ENCODE measurements at places on chromosomes 6 and 20.
A peak's percentile ranks its signal among the peaks of the same experiment; 100 is the strongest.

DNA sequence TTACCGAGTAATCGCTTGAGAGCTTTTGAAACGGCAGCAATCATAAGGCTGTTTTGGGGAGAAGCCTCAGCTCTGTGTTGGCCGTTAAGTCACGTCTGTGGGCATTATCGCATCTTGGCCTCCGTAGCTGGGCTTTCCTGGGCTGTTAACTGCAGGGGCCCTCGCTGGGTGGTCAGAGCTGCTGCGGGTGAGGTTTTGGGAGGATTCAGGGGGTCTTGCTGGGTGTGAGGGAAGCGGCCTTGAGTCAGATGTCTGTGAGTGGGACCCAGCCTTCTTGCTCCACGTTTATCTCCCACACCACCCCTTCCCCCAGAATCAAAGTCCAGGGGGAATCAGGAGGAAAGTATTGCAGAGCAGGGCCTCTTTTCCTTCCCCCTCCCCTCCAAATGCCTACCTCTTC, 3.2 kb upstream of the APCDD1L start:
- no peak for DNase-seq

GRCh38 chr20:3074812-3075211, 3.4 kb downstream of the OXT start:
- no peak for DNase-seq

- no peak for DNase-seq
Measured at GRCh38 chr6:18602931-18603330, 215.8 kb downstream of the RNF144B start.

GRCh38 chr6:90484903-90485302, 102.0 kb downstream of the MAP3K7 start:
- no peak for DNase-seq

GRCh38 chr6:23394681-23395080, 731.3 kb upstream of the NRSN1 start:
- no peak for DNase-seq

- DNase-seq, result no peak
Measured at GRCh38 chr6:130944486-130944885, 117.3 kb downstream of the SMLR1 start.

GRCh38 chr6:42467651-42468050, 15.9 kb upstream of the TRERF1 start:
- DNase-seq, result no peak

- DNase-seq, result no peak
Measured at GRCh38 chr6:131640576-131640975, 3.5 kb downstream of the ENPP3 start.

DNA sequence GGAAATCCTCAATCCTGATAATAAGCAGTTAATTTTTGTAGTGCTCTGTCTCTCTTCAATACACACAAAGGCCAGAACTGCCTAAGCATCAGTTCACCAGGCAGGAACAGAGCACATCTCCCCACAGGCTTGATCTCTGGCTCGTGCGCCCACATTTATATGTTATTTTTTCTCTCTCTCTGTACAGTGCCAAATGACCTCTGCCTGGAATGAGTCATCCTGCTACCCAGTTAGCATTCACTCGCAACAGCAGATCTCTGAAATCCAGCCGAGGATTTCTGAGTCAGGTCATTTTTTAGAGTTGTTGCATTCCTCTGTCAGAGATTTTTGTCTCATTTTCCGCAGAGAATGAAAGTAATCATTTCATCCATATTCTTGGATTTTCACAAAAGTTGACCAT, 107.1 kb downstream of the COL12A1 start:
- DNase-seq, result peak; percentile 82

GRCh38 chr6:106658469-106658868, 29.1 kb downstream of the QRSL1 start:
- no peak for DNase-seq

DNA sequence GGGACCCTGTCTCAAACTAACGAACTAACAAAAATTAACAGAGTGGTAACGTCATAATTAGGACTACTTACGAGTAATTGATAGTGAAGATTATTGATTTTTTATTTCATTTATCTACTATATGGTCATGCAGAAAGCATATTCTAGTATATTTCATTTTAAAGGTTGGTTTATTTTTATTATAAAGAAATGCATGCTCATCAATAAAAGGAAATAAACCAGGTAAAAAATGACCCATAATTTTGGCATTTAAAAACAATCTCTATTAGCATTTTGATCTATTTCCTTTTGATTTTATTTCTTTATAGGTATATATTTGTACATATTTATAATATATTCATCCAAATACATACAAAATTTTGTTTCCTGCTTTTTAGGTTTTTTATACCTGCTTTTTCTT, 401.4 kb upstream of the ID4 start:
- DNase-seq, result no peak

- DNase-seq, result no peak
Measured at GRCh38 chr6:14543971-14544585, 426.5 kb downstream of the CD83 start.

DNA sequence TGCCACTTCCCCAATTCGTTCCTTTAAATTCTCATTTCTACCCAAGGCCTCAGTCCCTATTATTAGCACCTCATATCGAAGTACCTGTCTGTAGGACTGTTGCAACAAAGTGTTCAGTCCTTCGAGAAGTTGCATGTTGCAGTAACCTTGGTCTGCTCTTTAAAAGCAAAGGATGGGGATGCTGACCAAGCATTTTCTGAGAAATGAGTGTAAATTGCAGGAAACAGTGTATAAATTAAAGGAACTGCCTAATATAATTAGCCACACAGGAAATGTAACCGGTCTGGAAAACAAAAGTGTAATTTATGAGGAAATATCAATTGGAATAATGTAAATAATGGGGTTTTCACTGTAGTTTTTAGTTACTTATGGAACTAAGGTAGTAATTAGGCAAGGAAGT, 261.9 kb upstream of the ARID1B start:
- no peak for DNase-seq

DNA sequence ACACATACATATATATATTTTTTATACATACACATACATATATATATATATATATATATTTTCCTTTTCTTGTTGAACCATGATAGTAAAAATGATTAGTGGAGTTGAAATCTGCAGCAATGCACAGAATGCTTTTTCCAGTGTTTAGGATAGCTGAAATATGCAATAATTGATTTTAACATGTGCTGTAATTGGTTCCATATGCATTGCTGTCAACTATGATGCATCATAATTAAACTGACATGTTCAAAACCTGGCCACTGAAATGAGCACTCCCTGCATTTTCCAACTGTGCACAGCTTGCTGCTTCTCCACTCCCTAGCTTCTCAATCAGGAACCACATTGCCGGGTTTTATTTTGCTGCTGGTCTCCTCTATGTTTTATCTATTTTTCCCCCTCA, 358.3 kb downstream of the PAX1 start:
- no peak for DNase-seq
